ENCODE measurements at places on chromosomes 12 and 14. TPM values are rescaled to one million over a fixed set of nuclear protein-coding genes. Genes with fewer than 3 reads are reported as not detected.

Gene TAS2R19
- 3.2 TPM for total RNA-seq

Gene ADAM20
- total RNA-seq, result 0.16 TPM

Gene LUM
- not detected for total RNA-seq

Gene CACNA2D4
- 25.2 TPM for total RNA-seq

Gene NEK9
- total RNA-seq, result 63.6 TPM

Gene SMCO2
- not detected for total RNA-seq

Gene B3GNT4
- not detected for total RNA-seq

Gene TEX52
- total RNA-seq, result not detected

Gene NKX2-8
- not detected for total RNA-seq

Gene RTN1
- total RNA-seq, result 0.60 TPM

Gene PLA2G1B
- total RNA-seq, result not detected

Gene CDCA3
- 0.65 TPM for total RNA-seq

Gene AVPR1A
- 5.5 TPM for total RNA-seq

Gene DEGS2
- total RNA-seq, result 0.30 TPM

Gene KIF26A
- total RNA-seq, result 4.7 TPM

Gene BBOF1
- 2.8 TPM for total RNA-seq

Gene LRRC10
- not detected for total RNA-seq

Gene TAMALIN
- 491 TPM for total RNA-seq

Gene B4GALNT3
- 1.6 TPM for total RNA-seq

Gene FIGNL2
- total RNA-seq, result 0.76 TPM

Gene SLC25A47
- not detected for total RNA-seq

Gene LMNTD1
- total RNA-seq, result not detected

Gene RAD9B
- 0.62 TPM for total RNA-seq

Gene HECTD4
- 60.9 TPM for total RNA-seq

Gene SIX4
- total RNA-seq, result not detected

Gene GLI1
- 0.10 TPM for total RNA-seq

Gene KRT85
- not detected for total RNA-seq

Gene FOXA1
- total RNA-seq, result not detected

Gene OVCH1
- not detected for total RNA-seq

Gene KLRC2
- not detected for total RNA-seq

Measured in T-helper 17 cell (primary cell).